Left colon (tissue), 2 donors: ENCODE measurements at places on chromosomes 1 and 21.

DNA sequence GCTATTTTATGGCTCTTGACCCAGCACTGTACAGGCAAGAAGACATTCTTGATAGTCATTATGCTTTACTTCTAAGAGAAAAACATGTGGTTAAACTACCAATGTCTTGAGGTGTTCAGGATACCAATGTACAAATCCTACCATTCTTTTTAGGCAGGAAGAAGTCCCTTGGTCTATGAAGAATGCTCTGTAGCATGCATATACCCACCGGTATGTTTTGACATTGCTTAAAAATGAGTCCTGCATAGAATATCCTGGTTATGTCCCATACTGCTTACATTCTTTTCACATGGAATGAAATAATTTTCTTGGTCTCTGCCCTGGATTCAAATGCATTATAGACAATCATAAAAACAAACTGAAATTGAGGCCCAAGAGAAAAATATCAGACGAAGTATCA lies 4.8 kb downstream of the KRTAP27-1 start:
- DNase-seq: no peak

DNA sequence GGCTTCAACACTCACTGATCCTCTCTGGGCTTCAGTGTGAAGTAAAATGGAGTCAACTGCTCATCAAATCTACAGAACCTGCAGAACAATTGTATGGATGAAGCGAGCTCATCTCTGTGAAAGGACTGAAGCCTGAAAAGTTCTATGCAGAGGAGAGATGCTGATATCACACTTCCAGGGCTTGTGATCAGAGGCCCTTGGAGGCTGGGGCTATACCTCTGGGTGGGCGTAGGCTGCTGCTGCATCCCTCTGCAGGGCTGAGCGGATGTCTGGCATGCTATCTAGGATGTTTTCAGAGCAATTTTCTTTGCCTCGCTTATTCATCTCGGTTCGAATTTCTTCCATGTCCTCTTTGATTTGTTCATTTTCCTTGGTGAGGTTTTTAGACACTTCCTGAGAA lies 17.6 kb downstream of the OLFML2B start:
- DNase-seq: no peak

DNA sequence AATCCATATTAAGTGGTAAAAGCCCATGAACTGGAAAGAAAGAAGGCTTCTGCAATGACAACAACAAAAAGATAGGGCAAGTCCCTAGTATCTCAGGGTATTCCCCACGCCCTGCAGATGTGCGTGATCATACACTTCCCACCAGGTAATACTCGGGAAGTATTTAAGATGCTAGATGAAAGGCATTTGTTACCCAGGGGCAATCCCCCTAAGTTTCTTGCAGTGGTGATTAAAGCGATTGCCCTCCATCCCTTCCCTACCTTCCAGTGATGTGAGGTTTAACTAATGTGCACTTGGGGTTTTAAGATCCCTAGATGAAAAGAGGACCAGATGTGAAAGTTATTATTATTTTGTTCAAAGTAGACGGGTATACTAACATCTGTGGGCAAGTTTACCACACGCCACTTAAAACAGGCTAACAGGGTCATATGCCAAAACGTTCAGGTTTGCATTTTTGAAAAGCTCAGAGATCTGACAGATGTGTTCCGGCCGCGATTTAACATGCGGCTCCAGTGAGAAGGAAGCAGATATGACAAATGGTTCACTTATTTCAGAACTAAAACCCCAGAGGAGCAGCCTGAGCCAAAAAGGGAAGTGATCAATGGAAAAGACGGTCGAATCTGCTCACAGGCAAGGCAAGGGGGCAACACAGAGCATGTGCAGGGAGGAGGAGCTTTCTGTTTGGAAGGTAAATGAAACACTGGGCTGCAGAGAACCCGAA lies 17.4 kb downstream of the TIAM1 start:
- DNase-seq: no peak

- DNase-seq: no peak
Observed at GRCh38 chr1:197137322-197137721, 9.1 kb downstream of the ASPM start.

GRCh38 chr1:113999233-113999632 lies 20.0 kb downstream of the OLFML3 start:
- DNase-seq: no peak
